ENCODE measurements at places on chromosomes 3 and 15.

DNA sequence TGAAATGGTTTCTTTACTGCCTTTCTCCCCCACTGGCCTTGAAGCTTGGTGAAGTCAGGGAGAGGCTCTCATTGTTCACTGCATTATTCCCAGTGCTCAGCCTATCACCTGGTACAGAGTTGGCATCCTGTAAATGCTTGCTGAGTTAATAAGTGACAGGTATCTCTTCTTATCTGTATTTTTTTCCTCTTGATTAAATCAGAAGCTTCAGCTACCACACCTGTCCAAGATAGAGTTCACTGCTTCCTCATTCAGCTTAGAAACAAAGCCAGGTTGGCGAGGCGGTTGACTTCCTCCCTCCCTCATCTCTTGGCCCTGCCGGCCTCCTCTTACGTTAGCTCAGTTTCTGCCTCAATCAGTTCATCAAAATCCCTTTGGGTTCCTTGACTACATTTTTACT is 142.8 kb downstream of the LIPC start:
- no peak for DNase-seq

GRCh38 chr3:23073724-23074305 is 129.3 kb upstream of the UBE2E2 start:
- no peak for DNase-seq

- no peak for DNase-seq
Measured at GRCh38 chr3:138879541-138880380, 45.0 kb upstream of the PIK3CB start.

DNA sequence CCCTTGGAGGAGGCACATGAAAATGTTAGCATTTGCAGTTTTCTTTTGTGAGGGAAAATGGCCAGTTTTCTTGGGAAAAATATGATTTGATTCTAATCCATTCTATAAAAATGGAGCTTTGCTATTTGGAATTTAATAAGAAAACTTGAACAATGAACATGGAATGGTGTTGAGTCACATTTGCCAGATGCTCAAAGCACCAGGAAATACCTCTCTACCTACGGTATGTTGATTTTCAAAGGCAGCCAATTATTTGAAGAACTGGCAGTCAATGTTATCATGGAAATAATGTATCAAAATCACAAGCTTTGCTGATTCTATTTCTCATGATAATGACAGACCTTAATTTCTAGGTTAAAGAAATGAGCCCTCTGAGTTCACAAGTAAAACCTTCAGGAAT is 14.9 kb downstream of the NME9 start:
- DNase-seq: no peak

GRCh38 chr3:59824876-59825275 is 775.1 kb upstream of the CFAP20DC start:
- DNase-seq: no peak

DNA sequence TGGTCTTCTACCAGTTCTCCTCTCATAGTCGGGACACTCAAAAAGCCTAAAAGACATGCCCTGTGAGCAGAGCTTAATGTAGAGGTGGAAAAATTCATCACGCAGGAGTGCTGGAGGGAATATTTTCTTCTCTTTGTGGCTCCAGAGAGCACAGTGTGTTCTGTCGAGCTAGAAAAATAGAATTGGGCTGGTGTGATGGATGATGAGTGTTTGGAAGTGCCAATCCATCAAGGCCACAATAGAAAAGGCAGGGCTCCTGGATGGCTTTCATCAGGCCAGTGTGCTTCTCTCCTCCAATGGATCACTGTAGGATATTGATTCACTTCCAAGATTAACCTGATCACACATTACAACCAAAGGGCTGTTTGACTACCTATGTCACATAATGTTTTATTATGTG is 65.7 kb downstream of the CD47 start:
- DNase-seq: no peak

- DNase-seq: no peak
Measured at GRCh38 chr3:41893977-41894376, 67.9 kb downstream of the ULK4 start.

DNA sequence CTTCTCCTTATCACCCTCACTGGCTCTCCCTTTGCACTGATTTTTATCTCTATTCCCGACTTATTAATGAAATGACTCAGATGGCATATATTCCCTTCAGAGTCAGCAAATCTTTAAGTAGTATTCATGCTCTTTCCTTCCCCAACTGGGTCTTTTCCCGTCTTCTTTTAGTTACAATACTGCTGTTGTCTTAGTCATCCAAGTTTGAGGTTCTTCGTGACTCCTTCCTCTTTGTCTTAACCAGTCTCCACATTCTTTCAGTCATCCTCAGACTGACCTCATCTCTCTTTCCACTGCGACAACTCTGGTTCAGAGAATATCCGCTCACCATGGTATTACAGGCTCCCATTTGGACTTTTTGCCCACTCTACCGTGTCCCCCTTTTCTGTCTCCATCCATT is 12.4 kb downstream of the WDR5B start:
- no peak for DNase-seq

GRCh38 chr3:133535971-133536881 is 37.3 kb upstream of the CDV3 start:
- no peak for DNase-seq

DNA sequence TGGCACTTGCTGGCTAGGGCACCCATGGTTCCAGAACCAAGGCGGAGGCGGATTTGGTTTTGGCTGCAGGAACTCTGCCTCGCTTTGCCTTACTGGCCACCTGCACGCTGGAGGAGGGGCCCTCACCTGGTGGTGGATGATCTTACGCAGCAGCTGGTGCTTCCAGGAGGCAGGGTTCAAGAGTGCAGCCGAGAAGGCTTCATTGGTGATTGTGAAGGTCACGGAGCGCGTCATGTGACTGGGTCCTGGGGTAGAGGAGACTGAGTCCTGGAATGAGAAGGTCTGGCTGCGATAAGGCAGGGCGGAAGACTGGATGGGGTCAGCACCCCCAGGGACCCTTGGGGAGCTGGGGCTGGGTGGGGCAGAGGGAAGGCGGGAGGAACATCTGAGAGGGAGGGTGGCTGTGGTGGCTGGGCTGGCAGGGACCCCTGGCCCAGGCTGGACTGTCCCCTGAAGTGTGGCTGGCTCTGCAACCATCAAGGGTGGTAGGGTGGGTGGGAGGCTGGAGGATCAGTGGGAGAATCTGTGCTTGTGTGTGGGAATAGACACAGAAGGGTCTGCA is 25.8 kb upstream of the GOLGA6C start:
- no peak for DNase-seq

GRCh38 chr3:128497305-128498126 is 4.5 kb upstream of the GATA2 start:
- DNase-seq: peak; percentile 48

DNA sequence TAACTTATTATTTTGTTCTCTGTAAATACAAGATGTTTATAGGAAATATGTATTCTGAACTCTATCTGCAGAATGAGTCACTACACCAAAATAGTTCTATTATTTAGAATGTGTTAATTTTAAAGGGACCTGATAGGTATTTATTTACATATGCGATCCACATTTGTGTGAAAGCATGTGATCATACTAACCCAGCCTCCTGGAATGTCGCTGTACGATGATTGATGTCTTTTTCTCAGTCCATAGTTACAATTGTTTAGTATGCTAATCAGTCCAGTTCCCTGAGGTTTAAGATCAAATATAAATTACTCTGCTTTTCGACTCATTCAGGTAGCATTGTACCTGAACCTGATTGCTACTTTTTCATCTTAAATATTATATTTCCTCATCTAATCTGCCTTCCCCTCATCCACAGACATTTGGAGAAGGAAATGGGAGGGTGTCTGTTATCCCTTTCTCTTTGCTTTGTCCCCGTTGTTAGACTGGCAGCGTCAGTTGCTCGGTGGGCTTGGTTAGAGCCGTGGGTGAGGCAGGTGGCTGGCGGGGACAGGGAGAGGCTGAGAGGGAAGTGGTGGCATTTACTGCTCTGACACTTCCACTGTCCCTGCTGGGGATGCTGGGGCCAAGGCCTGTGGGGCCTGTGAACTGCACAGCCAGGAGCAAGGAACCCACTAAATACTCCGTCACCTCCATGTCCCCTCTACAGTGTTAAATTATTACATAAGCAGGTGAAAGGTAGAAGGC is 27.8 kb upstream of the NR2E3 start:
- DNase-seq: no peak

- DNase-seq: no peak
Measured at GRCh38 chr3:10408680-10409079, 87.8 kb upstream of the SEC13 start.

- no peak for DNase-seq
Measured at GRCh38 chr3:28286595-28286994, 45.2 kb downstream of the CMC1 start.

GRCh38 chr15:70121624-70122302 is 24.0 kb upstream of the TLE3 start:
- no peak for DNase-seq

GRCh38 chr15:38696109-38696727 is 131.6 kb upstream of the RASGRP1 start:
- DNase-seq: no peak

DNA sequence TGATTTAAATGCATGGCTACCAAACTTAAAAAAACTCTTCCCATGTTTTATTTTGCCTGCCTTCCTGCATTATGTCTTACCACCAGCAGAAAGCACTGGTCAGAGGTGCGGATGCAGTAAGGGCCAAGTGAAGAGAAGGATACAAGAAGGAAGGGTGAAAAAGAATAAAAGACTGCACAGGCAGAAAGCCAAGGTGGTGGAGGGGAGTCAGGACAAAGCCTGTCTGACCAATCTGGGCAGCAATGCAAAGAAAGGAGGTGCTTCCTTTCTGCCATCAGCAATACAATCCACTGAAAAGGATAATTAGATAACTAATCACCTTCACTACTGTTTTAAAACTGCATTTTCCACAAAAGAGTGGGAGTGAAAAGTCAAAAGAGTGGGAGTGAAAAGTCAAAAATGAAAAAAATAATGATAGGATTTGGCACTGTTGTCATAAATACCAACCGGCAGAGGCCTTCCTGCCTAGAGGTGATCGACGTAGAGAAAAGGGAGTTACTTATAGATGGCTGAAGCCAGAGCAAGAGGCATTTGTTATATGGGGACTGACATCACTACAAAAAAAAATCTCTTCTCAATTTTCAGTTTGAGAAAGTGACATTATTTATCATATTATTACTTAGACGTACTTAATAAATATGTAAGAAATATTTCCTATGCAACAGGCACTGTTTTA is 385.3 kb downstream of the TBC1D5 start:
- DNase-seq: no peak

- no peak for DNase-seq
Measured at GRCh38 chr3:81749265-81749664, 12.2 kb downstream of the GBE1 start.

DNA sequence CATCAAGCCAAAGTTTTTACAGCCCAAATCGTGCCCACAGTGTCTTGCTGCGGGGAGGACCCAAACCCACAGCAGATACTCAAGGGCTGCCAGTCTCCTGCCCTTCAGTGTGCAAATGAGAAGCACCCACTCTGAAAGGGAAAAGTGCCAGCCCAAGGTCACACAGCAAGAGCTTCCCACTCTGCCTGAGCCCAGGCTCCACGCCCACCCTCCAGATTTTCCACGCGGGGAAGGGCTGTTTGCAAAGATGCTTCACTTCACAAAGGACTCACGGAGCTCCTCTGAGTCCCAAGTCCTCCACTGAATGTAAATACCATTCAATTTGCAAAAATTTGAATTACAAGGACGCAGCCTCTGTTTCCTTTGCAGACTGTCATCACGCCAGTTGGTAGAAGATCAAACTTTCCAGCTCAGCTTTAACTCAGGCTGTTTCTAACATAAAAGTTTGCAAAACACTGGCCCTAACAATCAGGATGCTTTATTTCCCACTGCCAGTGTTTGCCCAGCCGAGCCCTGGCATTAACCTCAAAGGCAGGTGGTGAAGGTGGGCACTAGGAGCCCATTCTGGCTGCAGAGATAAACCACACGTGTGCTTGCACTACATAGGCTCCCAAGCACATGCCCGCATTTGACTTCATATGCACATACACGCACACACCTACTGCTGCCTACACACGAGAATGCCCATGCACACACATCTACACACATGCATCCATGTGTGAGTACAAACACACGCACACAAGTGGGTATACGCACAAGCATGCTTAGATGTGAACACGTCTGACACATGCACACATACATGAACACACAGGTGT is 7.6 kb downstream of the CACNA2D2 start:
- DNase-seq: no peak

GRCh38 chr3:113088616-113089015 is 97.8 kb downstream of the GTPBP8 start:
- no peak for DNase-seq

DNA sequence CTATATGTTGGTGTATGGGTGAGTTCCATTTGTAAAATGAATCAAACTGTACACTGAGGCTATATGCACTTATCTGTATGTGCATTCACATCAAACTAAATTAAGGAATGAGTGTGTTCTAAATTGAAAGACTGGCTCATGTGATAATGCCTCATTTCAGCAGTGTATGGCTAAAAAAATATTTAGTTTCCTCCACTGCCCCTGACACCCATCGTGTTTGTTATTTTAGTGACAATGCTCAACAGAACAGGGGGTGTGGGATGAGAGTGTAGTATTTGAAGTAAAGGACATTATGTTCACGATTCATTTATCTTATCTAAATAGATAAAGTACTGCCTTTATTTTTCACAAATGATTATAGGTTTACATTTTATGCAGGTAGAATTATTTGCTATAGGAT is 301.1 kb upstream of the ARPP21 start:
- DNase-seq: no peak

DNA sequence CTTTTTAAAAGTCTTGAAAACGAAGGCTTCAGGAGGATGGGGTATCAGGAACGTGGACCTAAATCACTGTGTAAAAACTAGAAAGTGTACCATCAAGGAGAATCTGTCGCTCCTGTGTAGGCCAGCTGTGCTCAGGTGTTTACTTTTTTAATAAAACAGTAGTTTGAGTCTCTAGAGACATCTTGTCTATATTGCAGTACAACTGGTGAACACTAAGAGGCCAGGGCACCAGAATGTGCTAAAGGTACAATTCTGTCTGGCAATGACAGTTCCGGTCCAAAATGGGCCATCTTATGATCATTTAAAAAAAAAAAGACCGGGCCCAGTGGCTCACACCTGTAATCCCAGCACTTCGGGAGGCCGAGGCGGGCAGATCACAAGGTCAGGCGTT is 61.8 kb upstream of the MCF2L2 start:
- no peak for DNase-seq

GRCh38 chr3:61051666-61052065 is 199.6 kb downstream of the FHIT start:
- no peak for DNase-seq

- DNase-seq: no peak
Measured at GRCh38 chr3:133295199-133295901, 104.5 kb upstream of the BFSP2 start.

DNA sequence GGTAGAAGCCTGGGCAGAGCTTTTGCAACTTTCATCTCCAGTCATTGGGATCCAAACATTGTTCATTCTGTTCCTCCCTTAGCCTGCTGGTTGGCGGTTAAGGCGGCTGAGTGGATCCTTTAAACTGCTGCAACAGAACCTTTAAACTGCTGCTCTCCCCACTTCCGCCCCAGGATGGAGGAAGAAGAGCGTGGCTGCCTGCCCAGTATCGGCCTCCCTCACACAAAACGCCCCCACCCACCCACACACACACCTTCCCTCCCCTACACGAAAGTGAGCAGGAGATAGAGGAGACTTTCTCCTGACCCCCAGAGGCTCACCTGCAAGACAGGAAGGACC is 460 bp upstream of the ZMAT3 start:
- peak; percentile 6 for DNase-seq

Measured in stimulated activated CD8-positive, alpha-beta memory T cell treated with anti-CD3 and anti-CD28 coated beads, Interleukin-7, amount 100 ng/mL, for 1 hour (primary cell).